A549 (cell line): ENCODE measurements at places on chromosomes 3 and 15.

DNA sequence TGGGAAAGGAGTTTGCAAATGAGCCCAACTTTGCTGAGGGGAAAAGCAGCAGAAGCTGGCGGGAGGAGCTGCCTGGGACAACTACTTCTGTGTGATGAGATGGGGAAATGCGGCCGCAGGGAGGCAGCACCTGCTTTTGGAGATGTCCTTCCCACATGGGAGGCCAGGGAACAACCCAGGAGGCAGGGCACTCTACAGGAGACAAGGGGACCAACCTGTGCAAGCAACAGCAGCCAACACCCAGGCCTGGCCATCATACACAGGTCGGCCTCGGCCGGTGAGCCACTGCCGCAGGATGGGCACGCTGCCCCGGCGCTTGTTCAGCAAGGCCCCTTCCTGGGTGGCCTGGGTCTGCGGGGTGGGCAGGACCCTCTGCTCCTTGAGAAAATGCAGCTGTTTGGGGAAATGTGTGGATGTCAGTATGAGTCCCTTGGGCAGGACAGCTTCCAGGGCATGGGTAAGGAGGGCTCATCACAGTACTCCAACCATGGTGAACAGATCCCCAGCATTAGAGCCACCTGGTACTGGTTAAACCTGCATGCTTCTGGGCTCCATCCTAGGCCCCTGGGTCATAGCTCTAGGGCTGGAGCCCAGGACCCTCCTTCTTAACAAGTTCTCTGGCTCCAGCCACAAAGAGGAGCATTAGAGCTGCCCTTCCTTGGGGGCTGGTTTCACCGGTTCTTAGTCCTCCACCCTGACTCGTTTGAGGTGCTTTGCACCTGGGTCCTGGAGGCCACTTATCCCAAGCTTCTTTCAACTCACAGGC lies 11.6 kb downstream of the EPB42 start:
- peak; percentile 42 for DNase-seq

GRCh38 chr3:152284906-152285305 lies 16.2 kb downstream of the MBNL1 start:
- no peak for DNase-seq

DNA sequence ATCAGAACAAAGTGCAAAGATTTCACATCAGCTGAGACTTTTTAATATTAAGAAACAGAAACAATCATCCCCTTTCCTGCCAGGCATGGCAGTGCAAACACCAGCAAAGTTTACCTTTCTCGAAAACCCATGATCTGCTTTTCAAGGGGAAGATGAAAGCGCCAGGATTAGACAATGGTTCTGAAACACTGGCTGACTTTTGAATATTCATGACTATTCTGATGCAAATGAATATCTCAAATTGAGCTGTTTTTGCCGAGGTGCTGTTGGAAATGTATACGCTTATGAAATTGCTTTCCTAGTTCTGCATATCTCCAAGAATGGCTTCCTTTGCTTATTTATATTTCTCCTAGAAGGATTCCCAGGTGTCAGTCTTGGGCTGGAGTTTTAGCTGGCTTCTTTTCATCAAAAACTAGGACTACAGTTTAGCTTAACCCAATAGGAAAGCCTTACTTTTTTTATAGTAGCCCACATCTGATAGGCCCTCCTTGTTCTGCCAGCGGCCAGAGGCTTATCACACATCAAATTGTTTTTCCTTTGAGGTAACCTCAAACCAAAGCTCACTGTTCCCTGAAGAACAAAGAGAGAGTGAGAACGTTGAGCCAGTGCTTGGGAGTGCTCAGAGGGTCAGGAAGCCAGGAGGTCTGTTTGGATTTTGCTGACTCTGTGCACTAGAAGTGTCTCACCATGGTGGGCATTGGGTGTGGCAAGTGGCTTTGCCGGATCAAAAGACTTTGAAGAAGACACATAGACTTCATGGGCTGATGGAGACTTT lies 74.0 kb upstream of the PLCL2 start:
- DNase-seq: no peak

GRCh38 chr15:87850916-87851315 lies 405.6 kb downstream of the NTRK3 start:
- no peak for DNase-seq

GRCh38 chr3:179149406-179149867 lies 1.3 kb downstream of the PIK3CA start:
- DNase-seq: no peak

DNA sequence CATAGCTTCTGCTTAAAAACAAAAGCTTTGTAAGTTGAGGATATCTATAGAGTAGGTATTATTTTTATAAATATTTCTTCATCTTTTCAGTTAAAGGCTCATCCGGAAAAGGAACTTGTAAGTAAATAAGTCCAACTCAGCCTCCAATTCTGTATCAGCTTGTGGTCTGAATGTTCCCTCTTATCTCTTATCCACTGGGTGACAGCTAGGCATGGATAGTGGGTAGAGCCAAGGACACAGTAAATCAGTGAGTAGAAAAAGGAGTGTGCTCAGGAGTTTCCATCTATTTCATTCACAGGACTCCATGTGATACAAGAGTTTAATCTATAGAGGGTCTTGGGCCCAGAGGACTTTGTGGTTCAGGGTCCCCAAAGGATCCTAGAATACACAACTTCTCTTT lies 50.9 kb downstream of the FRMD5 start:
- no peak for DNase-seq

- no peak for DNase-seq
These were observed 183.0 kb downstream of the SUCNR1 start for GRCh38 chr3:152056481-152056880.

- DNase-seq: no peak
These were observed 135.7 kb upstream of the RAD18 start for GRCh38 chr3:9098716-9099675.

GRCh38 chr15:78618490-78618934 lies 2.3 kb downstream of the CHRNA3 start:
- peak; percentile 96 for DNase-seq

- no peak for DNase-seq
These were observed 17.4 kb downstream of the PARP14 start for GRCh38 chr3:122697952-122698620.
